ENCODE measurements at places on chromosomes 6 and 20. TPM values are rescaled to one million over a fixed set of nuclear protein-coding genes. Genes with fewer than 3 reads are reported as not detected.

The FNDC11 gene
- total RNA-seq: 0.19 TPM

The ID4 gene
- 27.0 TPM for total RNA-seq

The ENPP1 gene
- total RNA-seq: 26.8 TPM

The DDX43 gene
- total RNA-seq: 1.2 TPM
